ENCODE measurements at places on chromosomes 4 and X.

GRCh38 chr4:135515295-135515694 is 1313.7 kb upstream of the PABPC4L start:
- no peak for DNase-seq

DNA sequence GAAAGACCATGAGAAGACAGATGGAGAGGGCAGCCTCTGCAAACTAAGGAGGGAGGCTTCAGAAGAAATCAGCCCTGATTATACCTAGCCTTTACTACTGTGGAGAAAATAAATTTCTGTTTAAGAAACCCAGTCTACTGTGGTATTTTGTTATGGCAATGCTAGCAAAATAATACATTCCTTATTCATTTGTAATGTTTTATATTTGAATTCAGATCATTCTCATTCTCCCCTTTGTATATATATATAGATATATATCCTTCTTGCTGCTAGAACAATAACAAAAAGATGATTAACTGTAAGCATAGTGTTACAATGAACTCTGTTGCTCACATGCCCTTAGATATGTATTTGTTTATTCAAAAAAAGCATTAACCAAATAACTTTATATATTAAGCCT is 22.5 kb downstream of the DMD start:
- no peak for DNase-seq

GRCh38 chr4:68927165-68927564 is 24.4 kb downstream of the UGT2A3 start:
- no peak for DNase-seq

DNA sequence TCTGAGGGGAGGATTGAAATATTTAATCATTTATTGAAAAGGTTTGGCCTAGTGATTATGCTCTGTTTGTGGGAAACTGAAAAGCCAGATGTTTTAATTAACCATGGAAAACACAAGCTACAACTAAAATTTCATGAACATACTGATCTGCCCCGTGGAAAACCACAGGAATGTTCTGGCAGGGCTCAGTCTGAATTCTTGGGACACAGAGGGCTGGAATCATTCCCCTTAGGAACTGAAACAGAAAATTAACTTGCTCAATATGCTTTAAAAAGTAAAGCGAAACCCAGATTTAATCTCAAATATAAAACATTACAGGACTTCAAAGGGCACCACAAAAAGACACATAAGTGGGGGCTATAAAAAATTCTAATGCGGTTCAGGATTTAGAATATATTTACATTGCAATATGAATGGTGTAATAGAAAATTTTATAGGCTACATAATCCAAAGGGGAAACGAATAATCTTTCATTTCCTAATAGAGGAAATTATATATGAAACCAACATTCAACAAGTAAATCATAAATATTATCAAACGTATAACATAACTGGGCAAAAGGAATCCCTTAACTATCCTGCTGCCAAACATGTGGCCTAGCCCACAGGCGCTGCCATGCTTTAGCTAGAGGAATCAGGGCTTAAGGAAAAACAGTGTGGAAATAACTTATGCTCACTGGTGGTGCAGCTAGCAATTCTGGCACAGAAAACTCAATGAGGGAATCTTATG is 70.9 kb downstream of the APBB2 start:
- DNase-seq: peak; percentile 94

DNA sequence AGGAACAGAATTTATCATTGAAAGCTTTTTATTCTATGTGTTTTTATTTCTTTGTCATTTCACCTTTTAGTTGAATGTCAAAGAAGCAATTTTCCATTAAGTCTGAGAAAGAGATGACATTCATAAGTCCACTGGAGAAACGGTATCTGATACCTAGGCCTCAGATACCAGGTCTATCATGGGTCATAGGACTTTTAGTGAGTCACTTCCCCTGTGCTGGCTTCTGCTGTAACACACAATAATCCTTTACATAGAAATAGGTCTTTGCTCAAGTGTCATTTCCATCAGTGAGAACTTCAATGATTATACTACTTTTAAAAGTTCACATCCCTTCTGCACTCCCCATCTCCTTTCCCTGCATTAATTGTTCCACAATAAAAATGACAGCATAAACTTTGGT is 125.5 kb upstream of the ARMCX2 start:
- no peak for DNase-seq

DNA sequence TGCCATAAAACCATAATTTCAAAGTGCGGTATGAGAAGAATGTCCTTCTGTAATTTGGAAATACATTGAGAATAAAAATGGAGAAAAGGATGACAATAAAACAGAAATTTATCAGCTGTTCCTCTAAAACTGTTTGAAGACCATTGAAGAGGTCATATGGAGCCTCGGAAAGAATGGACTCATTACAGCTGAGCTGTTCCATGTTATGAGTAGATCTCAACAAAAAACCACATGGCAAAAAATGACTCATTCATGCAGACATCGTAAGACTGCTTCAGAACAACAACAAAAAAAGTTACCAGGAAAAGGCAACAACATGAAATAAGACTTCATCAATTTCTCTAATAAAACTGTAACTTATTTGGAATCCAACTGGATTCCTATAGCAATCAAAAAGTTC is 39.7 kb downstream of the AKAP4 start:
- no peak for DNase-seq

- no peak for DNase-seq
Observed at GRCh38 chr4:60938181-60938580, 261.9 kb upstream of the ADGRL3 start.

DNA sequence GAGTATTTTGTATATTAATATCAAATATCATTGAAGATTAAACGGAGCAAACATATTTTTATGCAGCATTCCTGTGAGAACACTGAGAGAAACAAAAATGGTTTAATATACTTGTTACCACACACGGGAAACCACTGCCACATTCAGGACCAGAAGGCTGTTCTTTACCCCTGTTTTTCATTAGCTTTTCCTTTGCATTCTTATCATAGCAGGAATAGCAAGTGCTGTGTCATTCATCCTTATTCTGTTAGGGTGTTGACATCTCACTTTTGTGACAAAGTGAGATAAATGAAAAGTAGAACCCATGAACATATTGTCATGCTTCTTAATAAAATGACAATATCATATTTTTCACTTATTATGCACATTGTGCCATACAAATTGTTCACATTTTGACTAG is 212.4 kb upstream of the NDST4 start:
- no peak for DNase-seq

- no peak for DNase-seq
Observed at GRCh38 chr4:145566086-145566708, 53.0 kb upstream of the MMAA start.

DNA sequence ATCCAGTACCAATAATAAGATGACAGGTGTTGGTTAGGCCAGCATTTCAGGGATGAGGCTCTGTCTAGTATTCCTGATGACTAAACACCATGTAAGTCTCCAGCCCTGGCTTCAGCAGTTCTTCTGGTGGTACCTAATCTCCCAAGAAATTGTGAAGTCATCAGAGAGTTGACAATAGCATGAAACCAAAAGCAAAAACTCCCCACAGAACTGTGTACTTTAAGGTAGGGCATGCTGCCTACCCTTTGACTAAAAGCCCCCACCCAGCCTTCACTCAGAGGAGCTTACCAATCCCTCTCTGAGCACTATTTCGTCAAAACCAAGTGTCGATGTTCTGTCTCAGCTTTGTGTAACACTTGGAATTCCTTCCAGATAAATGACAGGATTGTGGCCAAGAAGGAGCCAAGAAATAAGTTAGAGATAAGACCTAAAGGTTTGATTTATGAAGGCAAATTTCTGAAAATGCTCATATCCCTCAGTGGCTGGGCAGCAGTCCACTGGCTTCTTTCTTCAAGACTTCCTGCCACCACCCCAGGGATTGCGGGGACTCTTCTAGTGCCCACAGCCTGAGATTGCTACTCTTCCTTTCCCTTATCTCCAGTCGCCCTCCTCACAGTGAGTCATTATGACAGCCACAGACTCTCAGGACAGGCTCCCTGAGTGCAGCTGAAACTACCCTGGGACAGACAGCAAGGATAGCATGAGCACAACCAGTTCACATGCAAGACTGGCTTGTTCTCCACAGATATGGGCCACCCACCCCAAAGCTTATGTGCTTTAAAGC is 67.3 kb upstream of the LHFPL1 start:
- DNase-seq: no peak

GRCh38 chr4:165137205-165137604 is 24.5 kb upstream of the TMEM192 start:
- no peak for DNase-seq

DNA sequence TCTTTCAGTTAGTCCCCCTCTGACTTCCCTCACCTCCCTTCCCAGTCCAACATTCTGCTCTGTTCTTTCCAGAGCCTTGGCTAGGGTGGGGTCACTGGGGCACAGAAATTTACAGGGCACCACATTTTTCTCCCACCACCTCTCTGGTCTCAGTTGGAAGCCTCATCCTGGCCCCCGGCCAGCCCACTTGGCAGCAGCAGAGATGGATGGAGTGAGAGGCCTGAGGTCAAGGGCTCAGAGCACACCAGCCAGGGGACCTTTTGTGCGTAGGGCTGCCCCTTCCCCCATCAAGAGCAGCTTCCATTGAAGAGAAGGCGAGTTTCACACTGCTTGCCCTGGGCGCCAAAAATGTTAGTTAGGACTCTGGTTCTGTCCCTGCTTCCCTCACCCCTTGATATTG is 230.9 kb downstream of the SOX3 start:
- DNase-seq: no peak

DNA sequence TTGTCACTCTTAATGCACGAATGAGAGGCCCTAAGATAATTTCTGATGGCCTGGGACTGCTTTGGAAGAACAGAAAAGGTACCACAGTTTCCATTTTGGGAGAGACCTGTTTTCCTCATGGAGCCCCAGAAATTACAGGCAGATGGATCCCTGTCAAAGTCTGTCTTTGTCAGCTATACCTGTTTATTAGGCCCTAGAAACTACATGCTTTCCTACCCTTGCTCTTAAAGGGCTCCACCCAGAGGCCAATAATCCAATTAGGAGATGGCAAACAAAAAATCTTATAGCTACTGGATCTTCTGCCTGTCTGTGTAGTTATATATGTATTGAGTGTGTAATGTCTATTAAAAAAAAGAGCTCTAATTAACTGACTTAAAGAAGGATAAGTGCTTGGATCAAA is 141.3 kb downstream of the NR3C2 start:
- no peak for DNase-seq

- no peak for DNase-seq
Observed at GRCh38 chr4:5021546-5021945, 2.3 kb upstream of the CYTL1 start.

DNA sequence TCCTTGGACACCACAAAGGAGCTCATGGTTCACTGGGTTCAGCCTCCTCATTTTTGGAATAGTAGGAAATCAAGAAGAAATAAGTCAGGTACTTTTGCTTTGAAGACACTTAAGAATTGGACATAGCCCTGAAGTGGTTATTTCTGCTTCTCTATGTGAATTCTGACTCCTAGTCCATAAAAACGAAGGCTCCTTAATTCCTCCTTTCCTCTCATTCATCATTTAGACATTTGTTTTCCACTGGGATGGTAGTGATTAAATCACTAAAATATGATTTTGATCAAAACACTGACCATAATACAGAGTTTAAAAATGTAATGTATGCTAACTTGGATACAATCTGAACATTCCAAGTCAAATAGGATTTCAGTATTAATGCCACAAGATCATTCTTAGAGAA is 34.7 kb upstream of the CYP2U1 start:
- no peak for DNase-seq

DNA sequence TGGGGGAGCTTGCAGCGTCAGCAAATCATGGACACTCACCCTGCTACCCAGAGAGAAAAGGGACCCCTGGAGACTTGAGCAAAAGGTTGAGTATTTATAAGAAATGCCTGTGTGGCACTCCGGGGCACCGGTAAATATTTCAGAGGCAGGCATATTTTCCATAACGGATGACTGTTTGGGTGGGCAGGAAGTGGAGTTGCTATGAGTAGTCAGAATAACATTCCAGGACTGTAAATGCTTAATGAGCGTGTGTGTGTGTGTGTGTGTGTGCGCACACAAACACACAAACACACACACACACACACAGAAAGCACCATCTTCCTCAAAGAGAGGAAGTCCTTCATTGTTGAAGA is 74.6 kb downstream of the MXRA5 start:
- no peak for DNase-seq

DNA sequence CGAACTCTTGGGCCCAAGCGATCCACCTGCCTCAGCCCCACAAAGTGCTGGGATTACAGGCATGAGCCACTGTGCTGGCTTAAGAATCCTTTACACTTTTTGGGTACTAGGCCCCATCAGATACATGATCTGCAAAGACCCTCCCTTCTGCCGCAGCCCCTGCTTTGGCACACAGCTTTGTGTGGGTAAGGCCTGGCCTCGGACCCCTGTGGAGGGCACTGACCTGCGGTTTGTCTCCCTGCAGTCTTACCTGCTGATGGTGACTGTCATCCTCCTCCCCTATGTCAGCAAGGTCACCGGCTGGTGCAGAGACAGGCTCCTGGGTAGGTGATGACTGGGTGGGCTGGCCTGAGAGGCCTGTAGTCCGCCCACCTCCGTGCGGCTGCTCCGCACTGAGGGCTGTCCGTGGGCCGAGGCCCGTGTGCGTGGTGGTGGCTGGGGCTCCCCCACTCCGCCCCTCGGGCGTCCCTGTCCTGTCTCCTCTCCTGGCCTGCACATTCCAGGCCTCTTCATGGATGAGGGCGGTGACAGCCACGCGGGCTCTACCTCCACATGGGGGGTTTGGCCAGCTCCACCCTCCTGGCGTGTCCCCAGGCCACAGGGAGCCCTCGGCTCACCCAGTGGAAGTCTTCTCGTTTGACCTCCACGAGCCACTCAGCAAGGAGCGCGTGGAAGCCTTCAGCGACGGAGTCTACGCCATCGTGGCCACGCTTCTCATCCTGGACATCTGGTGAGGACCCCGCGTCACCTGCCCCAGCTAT is 18.0 kb downstream of the DGKQ start:
- DNase-seq: no peak

DNA sequence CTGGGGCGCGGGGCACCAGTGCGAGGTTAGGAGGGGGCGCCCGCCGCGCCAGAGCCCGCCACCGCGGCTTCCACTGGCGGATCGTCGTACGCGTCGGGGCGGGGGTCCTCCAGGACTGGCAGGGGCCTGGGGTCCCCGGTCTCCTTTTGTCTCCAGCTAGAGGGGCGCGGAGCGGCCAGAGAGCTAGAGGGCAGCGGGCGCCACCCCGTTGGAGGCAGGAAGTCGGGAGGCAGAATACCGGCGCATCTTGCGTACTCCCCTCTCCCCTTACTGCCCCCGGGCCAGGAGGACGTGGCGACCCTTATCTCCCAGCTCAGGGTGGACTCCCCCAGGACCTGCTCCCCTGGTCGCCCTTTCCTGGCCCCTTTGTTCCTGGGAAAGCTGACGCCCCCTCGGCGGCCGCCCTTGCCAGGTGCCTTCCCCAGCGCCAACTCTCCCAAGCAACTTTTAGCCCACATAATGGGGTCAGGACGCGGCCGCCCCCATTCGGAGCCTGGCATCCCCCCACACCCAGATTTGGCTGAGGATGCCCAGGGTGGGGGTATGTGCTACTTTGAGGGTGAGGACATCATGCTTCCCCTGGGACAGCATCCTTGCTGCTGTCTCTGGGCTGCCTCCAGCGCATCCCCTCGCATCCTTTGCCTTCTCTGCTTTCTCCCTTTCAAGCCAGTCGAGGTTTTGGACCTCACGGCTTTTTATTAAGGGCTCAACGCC is 933 bp downstream of the CNKSR2 start:
- no peak for DNase-seq
